ENCODE measurements at places on chromosomes 3 and 15. TPM values are rescaled to one million over a fixed set of nuclear protein-coding genes. Genes with fewer than 3 reads are reported as not detected.

DNA sequence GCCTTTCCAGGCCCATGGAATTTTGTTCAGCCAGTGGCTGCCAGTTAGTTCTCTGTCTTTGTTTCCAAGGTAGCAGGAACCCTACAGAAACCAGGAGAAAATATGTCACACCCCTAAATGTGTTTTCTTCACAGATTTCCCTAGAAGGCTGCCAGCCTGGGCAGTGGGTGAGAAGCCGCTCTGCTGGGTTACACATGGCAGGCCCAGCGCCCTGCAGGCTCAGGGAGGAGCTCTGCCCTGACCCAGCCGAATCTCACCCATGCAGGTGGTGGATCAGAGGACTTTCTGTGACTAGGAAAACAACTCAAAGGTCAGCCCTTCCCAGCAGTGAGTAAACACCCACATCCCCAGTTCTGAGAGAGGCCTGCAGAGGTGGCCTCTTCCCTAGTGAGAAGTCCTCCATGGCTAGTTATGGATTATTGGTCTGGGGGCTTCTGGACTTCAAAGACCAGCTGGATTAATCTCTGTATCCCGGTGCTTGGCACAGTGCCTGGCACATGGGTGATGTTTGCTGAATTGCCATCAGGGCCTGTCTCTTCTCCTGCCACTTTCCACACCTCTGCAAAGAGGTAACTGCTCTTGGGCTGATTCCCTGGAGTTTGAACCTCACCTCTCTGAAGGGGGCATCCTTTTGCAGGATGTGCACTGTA lies 34.7 kb upstream of the BDH1 start:
- no peak for DNase-seq

DNA sequence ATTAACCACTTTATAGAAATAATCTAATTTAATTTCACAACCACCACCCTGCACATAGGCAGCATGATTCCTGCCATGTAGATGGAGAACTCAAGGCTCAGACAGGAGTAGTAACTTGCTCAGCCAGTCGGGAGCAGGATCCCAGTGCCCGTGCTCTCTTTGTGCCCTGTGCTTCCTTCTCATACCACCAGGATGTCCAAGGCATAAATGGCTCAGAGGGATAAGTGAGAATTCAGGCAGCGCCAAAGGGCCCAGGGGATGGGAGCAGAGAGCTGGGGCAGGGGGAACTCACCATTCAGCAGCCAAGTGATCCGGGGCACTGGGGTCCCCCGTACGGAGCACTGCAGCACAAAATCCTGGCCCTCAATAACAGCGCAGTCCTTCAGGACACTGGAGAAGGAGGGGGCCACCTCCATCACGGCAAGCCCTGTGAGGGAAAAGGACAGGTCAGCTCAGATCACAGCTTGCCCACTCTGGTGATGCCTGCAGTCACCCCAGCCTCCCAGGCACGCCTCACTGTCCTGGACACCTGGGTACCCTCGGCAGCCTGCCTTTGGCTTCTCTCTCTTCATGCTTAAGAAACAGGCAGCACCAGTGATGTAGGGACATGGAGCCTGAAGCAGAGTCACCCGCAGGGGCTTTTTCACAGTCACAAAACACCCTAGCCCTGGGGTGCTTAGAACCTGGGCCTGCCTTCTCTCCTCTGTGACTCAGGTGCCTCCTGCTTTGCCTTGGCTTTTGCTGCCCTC lies 141.0 kb upstream of the HACD2 start:
- DNase-seq, result no peak

GRCh38 chr15:57183614-57184344 lies 192.5 kb upstream of the CGNL1 start:
- no peak for DNase-seq

EPHB1 gene
- total RNA-seq, result 3.4 TPM

CYP1A2 gene
- not detected for total RNA-seq
